ENCODE measurements at places on chromosomes 7 and 10.

DNA sequence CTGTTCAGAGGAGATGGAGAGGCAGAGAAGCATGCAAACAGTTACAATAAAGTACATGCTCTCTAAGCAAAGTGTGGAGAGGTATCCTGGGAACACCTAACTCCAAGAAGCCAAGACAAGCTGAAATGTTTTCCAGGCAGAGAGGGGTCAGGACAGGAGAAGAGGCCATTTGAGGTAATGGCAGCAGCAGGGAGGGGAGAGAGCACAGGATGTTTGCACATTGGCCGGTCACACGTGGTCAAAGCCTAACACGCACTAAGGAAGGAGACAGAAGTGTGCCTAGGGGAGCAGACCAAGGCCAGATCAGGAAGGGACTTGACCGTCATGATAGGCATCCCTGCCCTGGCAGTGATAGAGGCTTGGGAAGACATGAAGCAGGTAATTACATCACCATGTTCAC, 101.5 kb downstream of the CTTNBP2 start:
- no peak for DNase-seq

DNA sequence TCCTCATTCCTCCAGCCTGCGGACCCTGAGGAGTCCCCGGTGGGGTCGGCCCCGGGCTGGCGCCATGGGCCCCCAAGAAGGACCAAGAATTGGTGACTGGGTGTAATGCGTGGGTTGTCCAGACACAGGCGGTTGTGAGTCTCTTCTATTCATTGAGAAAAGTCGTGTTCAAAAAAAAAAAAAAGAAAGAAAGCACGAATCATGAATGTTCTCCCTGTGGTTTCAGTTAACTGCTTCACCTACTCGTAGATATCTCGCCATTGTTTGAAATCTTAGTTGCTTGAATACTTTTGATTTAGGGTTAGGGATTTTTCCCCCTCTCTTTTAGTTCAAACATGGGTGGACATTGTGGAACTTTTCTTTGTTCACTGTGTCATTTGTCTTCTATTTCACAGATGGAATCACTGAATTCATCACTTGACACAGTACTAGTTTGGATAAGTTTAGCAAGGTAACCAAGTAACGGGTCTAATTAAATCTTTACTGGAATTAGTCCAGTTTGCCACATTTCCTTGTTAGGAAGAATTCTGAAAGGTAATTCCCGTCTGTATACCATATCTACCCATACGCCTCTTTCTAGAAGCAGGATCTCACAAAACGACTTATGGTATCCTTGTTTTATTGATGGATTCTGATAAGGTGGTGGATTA, 775 bp downstream of the STARD3NL start:
- peak; percentile 20 for DNase-seq

DNA sequence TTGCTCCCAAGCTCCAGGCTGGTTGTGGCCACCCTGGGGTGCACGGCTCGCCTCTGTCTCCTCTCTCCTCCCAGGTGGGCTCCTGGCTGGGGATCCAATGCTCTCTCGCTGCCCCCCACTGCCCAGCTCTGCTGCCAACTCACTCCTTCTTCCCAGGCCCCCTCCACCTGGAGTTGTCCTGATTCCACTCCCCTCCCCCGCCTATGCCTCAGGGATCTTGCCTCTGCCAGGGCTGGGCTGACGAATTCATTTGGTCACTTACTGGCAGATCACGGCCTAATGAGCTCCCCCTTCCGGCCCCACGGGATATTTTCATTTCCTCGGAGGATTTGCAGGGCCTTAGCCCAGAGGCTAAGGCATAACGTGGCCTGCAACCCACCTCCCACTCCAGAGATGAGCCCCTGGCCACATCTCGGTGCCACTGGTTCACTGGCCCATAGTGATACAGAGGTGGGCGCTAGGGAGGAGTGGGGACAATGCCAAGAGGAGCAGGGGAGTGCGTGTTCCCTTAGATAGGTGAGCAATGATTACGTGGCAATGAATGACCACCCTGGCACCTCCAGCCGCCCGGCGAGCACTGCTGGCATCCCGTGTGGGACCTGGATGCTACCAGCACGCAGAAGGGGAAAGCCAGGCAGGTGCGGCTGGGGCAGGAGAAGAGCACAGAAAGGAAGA, 344.6 kb upstream of the SHH start:
- DNase-seq: no peak

DNA sequence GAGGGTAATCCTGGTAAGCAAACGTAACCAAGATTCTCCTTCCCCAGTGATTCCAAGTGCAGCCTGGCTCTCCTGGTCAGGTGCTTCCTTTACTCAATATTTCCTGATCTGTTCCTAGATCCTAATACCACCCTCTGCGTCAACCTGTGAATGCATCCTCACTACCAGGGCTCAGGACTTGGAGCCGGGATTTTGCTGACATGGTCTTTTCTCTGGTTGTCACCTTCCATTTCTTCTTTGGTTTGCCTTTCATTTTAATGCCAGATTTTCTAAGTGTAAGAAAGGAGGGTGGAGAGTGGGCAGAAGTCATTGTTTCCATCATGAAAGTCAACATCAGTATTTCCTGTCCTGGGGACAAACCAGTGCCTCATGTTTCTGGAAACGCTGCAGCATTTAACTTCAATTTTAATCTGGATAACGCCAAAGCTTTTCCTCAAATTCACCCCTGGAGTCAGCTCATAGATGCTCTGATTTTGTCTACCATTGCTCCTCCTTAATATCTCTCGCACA, 210.4 kb upstream of the ZNF32 start:
- no peak for DNase-seq

GRCh38 chr7:108347616-108348015, 108.6 kb downstream of the NRCAM start:
- DNase-seq: no peak

- no peak for DNase-seq
Measured at GRCh38 chr10:13503745-13504463, 24.9 kb downstream of the BEND7 start.

- DNase-seq: no peak
Measured at GRCh38 chr10:42593284-42593683, 45.1 kb downstream of the ZNF33B start.

DNA sequence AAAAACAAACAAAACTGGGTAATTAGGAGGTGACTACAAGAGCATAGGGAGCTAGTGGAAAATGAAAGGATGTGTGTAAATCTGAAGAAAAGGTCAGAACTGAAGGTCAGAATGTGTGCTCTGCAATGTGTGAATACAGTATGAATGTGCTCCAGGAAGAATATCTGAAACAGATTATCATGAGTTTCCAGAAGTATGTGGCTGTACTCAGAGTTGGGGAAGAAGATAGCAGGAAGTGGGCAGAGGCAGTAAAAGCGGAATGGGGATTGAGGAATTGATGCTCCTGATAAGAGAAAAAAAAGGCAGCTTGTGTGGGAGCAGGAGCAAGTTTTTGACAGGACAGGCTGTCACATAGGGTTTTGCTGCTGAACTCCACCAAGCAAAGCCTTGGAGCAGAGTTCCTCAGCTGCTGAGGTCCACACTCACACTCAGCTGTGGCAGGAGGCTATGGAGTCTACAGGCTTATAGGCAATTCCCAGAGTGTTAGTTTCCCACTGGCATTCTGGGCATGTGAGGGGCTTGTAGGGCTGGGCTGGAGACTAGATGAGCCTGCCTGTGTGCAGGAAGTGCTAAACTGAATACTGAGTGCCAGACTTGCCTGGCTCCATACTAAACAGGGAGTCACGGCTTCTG, 22.9 kb downstream of the H2AZ2 start:
- no peak for DNase-seq

- DNase-seq: no peak
Measured at GRCh38 chr10:17049195-17049594, 80.4 kb downstream of the CUBN start.

- no peak for DNase-seq
Measured at GRCh38 chr7:158499082-158499455, 88.6 kb downstream of the PTPRN2 start.
